NCI-H345 (cell line): ENCODE measurements at places on chromosomes 5 and 9.

GRCh38 chr5:54309276-54309675 lies 1.1 kb downstream of the ARL15 start:
- no peak for DNase-seq

DNA sequence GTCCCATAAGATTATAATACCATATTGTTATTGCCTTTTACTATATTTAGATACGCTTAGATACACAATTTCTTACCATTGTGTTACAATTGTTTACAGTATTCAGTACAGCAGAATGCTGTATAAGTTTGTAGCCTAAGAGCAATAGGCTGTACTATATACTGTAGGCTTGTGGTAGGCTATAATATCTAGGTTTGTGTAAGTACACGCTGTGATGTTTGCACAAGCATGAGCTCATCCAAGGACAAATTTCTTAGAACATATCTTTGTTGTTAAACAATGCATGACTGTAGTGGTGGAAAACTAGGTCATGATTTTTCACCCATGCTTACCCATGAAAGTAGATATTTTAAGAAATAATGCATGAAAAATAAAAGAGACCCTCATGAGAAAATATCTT lies 509.4 kb upstream of the CDH18 start:
- no peak for DNase-seq

- no peak for DNase-seq
Observed at GRCh38 chr9:78144008-78144381, 91.9 kb upstream of the CEP78 start.

- no peak for DNase-seq
Observed at GRCh38 chr9:110065532-110065931, 142.4 kb downstream of the C9orf152 start.

GRCh38 chr9:27542508-27542907 lies 12.9 kb upstream of the MOB3B start:
- no peak for DNase-seq
